HAP-1 (cell line): ENCODE measurements at places on chromosomes 7 and 10.
A peak's percentile ranks its signal among the peaks of the same experiment; 100 is the strongest.

- peak; percentile 8 for DNase-seq
Measured at GRCh38 chr10:24097751-24098207, 111.2 kb upstream of the KIAA1217 start.

- no peak for DNase-seq
Measured at GRCh38 chr10:96283756-96284155, 12.4 kb upstream of the BLNK start.

DNA sequence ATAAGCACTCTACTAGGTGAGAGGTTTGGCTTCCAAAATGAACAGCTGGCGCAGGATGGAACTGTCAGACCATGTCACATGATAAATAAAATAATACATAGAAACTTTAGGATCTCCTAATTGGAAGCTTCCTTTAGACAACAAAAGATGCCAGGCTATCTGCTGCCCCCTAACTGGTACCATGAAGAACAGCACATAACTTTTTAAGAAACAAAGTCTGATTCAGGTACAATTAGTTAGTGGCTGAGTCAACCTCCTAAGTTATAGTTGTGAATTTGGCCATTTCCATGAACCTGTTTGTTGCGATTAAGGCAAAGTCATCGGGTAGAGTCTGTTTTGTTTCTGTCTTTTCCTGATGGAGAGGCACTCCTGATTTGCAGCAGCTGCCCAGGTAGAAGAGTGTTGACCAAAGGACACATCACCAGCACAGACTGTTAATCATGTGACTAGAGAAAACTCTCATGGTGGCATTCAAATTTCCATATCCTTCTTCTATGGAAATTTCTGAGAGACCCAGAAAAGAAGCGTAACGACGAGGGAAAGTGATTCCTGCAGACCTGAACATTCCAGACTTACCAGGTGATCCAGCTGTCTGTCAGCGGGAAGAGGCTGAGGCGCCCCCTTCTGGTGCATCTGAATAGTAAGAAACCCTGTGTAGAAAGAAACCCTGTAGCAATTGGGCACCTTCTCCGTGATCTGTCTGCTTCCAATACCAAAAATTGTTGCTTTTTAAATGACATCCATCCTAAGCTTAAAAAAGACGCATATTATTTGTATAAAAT, 8.6 kb upstream of the INHBA start:
- no peak for DNase-seq

- peak; percentile 12 for DNase-seq
Measured at GRCh38 chr10:11435581-11435981, 175.9 kb downstream of the USP6NL start.

- no peak for DNase-seq
Measured at GRCh38 chr7:106588422-106589197, 72.3 kb downstream of the CCDC71L start.

DNA sequence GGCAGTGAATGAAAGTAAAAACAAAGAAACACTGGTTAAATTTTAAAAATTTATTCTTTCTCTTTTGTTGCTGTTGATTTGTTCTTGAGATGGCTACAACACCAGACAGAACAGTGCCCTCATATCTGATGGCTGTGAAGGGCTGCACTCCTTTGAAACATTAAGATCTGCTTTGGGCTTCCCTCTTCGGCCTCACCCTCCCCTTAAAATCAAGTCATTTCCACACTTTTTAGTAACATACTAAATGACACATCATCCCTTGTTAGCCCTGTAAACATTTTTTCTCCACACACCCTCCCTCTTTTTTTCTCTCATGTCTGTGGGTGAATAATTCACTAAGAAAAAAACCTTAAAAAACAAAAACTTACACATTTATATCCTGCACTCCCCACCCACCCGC, 16.4 kb downstream of the IRF5 start:
- no peak for DNase-seq

- no peak for DNase-seq
Measured at GRCh38 chr7:101636822-101637623, 7.9 kb upstream of the MYL10 start.

DNA sequence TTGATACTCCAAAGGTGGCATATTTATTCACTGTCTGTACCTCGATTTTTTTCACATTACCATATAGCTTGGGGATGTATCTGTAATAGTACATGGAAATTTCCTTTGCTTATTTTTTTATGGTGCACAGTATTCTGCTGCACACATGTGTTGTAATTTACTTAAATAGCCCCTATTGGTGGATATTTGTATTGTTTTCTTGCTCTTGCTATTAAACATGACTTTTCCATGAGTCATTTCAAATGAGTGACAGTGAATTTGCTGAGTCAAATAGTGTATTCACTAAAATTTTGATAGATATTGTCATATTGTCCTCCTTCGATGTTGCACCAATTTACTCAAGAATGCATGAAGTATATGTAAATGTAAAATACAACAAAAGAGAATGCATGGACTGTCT, 122.7 kb upstream of the STEAP4 start:
- no peak for DNase-seq

DNA sequence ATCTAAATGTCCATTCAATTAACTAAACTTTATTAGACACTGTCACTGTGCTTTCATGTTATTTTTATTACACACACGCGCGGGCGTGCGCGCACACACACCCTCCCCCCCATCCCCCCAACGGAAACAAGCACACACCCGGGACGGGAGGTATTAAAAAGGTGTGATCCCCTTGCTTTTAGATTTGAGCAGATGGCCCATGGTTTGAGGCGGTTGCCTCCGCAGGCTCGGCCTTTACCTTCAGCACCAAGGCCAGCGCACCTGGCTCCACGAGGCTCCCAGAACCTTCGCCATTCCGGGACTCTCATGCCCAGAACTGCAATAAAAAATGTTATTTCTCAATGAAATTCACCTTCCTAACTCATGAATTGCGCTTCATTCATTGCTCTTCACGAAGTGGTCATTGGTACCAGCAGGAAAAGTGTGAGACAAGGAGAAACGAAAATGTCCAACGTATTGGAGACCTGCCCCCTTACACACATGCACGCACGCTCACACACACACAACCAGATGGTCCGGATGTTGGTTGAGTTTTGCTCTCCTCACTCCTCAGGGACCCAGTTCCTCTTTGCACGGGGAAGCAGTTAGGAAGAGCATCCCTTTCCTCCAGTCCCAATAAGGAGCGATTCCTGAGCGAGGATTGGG, 20.8 kb upstream of the PTF1A start:
- no peak for DNase-seq

GRCh38 chr10:61244261-61244775, 208.9 kb downstream of the TMEM26 start:
- DNase-seq, result no peak

GRCh38 chr7:94297397-94297838, 97.3 kb upstream of the COL1A2 start:
- no peak for DNase-seq

GRCh38 chr7:73429622-73430505, 3.7 kb upstream of the FZD9 start:
- DNase-seq, result no peak

DNA sequence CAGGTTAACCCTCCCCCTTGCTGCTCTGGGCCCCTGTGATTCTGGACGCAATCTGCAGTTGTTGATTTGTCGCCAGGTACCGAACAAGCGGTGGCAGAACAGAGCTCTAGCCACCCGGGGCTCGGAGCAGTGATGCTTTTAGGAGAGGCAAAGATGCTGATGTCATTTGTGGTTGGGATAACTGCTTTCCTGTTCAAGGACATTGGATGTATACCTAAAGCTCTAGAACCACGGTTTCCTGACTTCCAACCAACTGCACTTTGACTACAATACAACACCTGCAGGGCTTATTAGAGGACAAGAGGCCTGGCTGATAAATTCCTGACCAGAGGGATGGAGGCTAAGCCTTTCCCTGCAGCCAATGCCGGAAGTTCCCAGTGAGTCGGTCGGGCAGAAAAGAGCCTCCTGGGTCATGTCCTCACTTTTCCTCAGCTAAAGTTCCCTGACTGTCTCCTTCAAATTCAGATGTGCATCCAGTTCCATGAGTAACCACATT, 6.5 kb upstream of the RBM20 start:
- DNase-seq, result no peak

DNA sequence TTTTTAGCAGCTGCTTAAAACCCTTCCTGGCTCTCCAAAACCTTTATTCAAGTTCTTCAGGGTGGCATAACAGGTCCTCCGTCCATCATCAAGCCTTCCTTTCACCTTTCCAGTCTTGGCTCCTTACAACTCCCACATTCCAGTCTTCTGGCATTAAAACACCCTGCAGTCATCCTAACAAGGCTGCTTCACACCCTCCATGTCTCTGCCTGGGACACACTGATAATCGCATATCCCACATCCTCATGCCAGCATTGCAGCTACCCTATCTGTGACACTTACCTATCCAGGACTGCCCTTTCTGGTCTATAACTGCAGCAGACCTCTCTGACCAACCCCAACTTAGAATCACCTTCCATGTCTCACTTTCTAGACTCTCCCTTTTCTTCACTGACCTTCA, 2.6 kb upstream of the TLL2 start:
- no peak for DNase-seq
